ENCODE measurements at places on chromosomes 5 and 9. TPM values are rescaled to one million over a fixed set of nuclear protein-coding genes. Genes with fewer than 3 reads are reported as not detected.
A peak's percentile ranks its signal among the peaks of the same experiment; 100 is the strongest.

NR2F1-AS1 gene
- total RNA-seq: 10.5 TPM

DNA sequence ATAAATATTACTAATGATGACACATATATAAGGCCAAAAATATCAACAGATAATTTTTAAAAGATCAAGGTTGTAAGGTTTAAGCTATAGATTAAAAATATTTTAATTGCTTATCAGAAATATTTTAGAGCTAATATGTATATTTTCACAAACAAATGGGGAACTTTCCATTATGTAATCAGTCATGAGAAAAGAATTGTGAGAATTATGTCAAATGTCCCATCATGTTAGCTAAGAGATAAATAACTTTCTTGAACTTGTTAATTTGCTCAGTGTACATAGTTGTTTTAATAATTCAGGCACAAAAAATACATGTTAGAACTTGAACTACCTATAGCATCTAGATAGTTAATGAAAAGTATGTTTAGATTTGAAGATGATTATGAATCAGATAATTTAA is 67.7 kb downstream of the SYK start:
- peaks cover 27% of the 10 kb centered on the region for H3K4me1 ChIP-seq
- no peaks in the 10 kb centered on the region for H3K36me3 ChIP-seq
- H3K4me3 ChIP-seq: no peak overlapping the region
- no peak for DNase-seq

DNA sequence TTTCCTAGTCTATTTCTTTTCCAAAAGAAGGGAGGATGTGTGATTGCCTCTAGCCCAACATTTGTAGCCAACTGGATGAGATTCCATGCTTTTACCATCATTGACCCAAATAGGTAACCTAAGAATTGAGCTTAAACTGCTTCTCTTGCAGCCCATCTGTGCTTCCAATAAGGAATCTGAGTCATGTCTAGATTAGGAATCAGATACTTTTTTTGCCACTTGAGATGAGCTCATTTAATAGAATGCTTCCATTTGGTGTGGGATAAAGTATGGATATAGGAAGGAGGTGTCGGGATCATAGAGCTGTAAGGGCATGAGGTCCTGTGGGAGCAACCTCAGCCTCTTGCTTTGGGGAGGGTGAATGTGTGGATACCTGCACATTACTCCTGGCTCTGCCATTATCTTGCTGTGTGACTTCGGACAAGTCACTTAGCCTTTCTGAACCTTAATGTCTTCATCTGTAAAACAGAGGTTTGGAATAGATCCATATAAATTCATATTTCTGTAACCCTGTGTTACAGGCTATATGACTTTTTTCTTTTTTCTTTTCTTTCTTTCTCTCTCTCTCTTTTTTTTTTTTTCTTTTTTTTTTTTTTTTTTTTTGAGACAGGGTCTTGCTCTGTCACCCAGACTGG is 56.2 kb downstream of the MAP1B start:
- H3K27ac ChIP-seq: no peak overlapping the region
- no peak overlapping the region for H3K4me3 ChIP-seq
- no peaks in the 10 kb centered on the region for H3K27me3 ChIP-seq
- no peaks in the 10 kb centered on the region for H3K4me1 ChIP-seq

- H3K27me3 ChIP-seq: no peaks in the 10 kb centered on the region
- peaks cover 75% of the 10 kb centered on the region for H3K4me1 ChIP-seq
- no peak overlapping the region for H3K27ac ChIP-seq
- H3K4me3 ChIP-seq: no peak overlapping the region
Measured at GRCh38 chr9:131722255-131722654, 17.6 kb downstream of the RAPGEF1 start.

DNA sequence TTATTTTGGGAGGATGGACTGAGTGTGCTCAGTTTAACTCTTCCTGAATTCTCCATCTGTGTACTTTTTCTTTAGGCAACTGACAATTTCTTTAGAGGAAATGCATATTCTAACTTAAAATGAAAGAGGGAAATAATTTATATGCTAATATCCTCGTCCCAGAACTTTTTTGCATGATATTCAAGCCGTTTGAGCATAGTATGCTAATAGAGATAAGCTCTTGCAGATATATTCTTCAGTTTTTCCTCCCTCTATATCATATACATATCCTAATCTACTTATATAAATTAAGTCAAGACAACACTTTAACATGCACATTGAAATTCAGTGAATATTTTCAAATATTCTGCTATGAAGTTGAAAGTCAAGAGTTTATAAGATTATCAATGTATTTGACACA is 84.7 kb downstream of the YTHDC2 start:
- H3K4me1 ChIP-seq: peaks cover 3% of the 10 kb centered on the region
- H3K27me3 ChIP-seq: peaks cover 6% of the 10 kb centered on the region
- no peak for DNase-seq
- no peak overlapping the region for H3K27ac ChIP-seq

CARD9 gene
- total RNA-seq: 11.1 TPM

DNA sequence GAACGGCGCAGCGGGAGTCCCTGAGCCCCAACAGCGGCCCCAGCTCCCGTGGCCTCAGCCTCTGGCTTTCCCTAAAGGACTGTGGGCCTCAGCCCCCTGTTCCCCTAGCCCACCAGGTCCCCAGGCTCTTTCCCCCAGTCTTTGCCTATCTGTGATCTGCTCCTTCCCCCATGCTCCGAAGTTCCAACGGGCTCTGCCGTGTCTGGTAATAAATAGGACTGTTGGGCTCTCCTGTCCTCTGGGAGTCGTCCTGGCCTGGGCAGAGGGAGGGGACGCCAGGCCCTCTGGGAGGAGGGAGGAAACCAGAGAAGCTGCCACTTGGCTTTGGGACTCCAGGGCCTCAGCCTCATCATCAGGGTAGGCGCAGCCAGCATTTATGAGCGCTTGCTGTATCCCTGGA is 28.1 kb downstream of the ADGRD2 start:
- peak; percentile 46 for DNase-seq
- H3K4me3 ChIP-seq: no peak overlapping the region
- H3K36me3 ChIP-seq: no peaks in the 10 kb centered on the region
- peaks cover 18% of the 10 kb centered on the region for H3K4me1 ChIP-seq
- H3K27me3 ChIP-seq: peaks cover 92% of the 10 kb centered on the region

GRCh38 chr9:35729700-35730485 is 2.1 kb downstream of the TLN1 start:
- H3K36me3 ChIP-seq: no peaks in the 10 kb centered on the region
- peak overlapping the region; percentile 18 for H3K4me3 ChIP-seq
- H3K27me3 ChIP-seq: no peaks in the 10 kb centered on the region

- H3K27ac ChIP-seq: no peak overlapping the region
- no peaks in the 10 kb centered on the region for H3K36me3 ChIP-seq
- H3K4me1 ChIP-seq: no peaks in the 10 kb centered on the region
- H3K4me3 ChIP-seq: no peak overlapping the region
- peaks cover 19% of the 10 kb centered on the region for H3K27me3 ChIP-seq
- DNase-seq: no peak
Measured at GRCh38 chr9:122179054-122179689, 19.5 kb downstream of the MORN5 start.

NXNL2 gene
- total RNA-seq: 0.29 TPM

- no peak overlapping the region for H3K27ac ChIP-seq
- H3K4me3 ChIP-seq: no peak overlapping the region
- no peaks in the 10 kb centered on the region for H3K4me1 ChIP-seq
Measured at GRCh38 chr5:58746321-58746720, 163.4 kb downstream of the RAB3C start.

DNA sequence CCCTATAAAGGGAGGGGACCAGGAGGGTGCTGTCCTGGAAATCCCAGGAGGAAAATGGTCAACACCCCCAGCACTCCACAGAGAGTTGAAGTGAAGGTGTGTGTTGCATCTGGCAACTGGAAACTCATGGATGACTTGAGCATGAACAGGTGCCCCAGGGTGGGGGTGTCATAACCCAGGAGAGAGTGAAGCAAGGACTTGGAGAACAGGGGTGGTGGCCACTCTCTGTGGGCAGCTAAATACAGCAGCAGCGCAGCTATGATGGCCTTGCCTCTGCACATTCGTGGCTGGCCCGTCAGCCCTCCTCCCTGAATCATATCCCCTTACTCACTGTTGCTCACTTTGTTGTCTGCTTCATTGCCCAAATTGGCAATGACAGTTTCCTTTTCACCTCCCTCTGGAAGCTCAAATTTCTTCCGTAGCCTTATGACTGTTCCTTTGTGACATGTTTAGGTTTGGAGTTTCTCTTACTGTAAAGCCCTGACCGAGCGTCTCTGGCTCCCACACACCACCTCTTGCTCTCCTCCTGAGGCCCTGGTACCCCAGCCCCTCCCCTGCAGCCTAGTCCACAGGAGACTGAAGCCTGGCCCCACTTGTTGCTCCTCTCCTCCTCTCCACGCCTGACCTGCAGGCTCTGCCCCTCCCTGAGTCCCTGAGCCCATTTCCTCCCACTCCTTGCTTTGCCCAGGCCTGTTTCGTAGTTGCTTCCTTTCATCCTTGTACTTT is 185.8 kb downstream of the CD180 start:
- H3K27ac ChIP-seq: peak overlapping the region; percentile 39
- H3K4me3 ChIP-seq: no peak overlapping the region
- H3K27me3 ChIP-seq: no peaks in the 10 kb centered on the region
- no peaks in the 10 kb centered on the region for H3K36me3 ChIP-seq
- peaks cover 23% of the 10 kb centered on the region for H3K4me1 ChIP-seq

FOXD4L6 gene
- not detected for total RNA-seq

ZNF366 gene
- total RNA-seq: 3.2 TPM

TRIM36 gene
- total RNA-seq: 4.4 TPM

GRCh38 chr5:10272053-10272874 is 22.2 kb downstream of the CCT5 start:
- DNase-seq: no peak
- H3K27me3 ChIP-seq: no peaks in the 10 kb centered on the region
- peaks cover 4% of the 10 kb centered on the region for H3K4me1 ChIP-seq

GRCh38 chr9:130557077-130557468 is 22.3 kb upstream of the FUBP3 start:
- no peak for DNase-seq
- H3K4me1 ChIP-seq: no peaks in the 10 kb centered on the region
- H3K36me3 ChIP-seq: no peaks in the 10 kb centered on the region
- H3K4me3 ChIP-seq: no peak overlapping the region
- no peak overlapping the region for H3K27ac ChIP-seq
- no peaks in the 10 kb centered on the region for H3K27me3 ChIP-seq

DNA sequence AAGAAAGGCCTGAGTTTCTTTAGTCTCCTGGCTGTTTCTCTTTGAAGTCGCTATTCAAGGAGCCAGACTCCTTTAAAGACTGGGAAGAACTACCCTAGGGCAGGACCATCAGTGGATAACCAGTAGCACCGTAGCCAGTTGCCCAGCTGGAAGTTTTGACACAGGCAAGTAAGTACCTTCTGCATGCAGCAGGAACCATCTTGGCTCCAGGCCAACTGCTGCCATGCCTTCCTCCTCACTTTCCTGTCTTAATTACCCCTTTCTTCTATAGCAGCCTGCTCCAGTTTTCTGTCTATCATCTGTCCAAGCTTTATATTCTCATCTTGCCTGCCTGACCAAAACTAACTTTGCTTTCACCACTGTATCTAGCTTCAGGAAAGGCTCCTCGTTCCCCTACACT is 149.7 kb upstream of the SV2C start:
- H3K4me3 ChIP-seq: no peak overlapping the region
- H3K27me3 ChIP-seq: no peaks in the 10 kb centered on the region
- H3K4me1 ChIP-seq: no peaks in the 10 kb centered on the region
- H3K36me3 ChIP-seq: no peaks in the 10 kb centered on the region
- no peak overlapping the region for H3K27ac ChIP-seq
- no peak for DNase-seq

DNA sequence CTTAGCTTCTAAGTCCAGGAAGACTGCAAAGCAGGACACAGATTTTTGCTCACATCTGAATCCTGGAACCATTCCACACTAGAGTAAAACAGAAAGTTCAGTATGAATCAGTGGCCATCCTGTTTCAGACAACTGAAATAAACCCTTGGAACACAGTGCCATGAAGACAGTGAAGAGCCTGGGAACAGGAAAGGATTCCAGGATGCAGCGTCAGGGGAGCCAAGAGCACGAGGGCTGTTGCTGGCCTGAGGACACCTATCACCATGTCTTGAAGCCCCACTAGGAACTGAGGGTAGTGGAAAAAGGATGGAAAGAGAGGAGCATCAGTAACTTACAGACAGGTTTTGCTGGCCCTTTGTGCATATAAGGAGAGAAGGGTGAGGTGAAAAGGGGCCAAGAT is 115.3 kb upstream of the FSTL4 start:
- no peak for DNase-seq
- H3K27me3 ChIP-seq: no peaks in the 10 kb centered on the region
- no peaks in the 10 kb centered on the region for H3K4me1 ChIP-seq
- H3K4me3 ChIP-seq: no peak overlapping the region

GRCh38 chr5:123992641-123993040 is 480.7 kb downstream of the CSNK1G3 start:
- DNase-seq: no peak
- H3K27me3 ChIP-seq: no peaks in the 10 kb centered on the region
- no peak overlapping the region for H3K27ac ChIP-seq
- H3K4me3 ChIP-seq: no peak overlapping the region

Data from left lung (tissue), 14 donors.